ENCODE measurements at places on chromosomes 6 and 20. TPM values are rescaled to one million over a fixed set of nuclear protein-coding genes. Genes with fewer than 3 reads are reported as not detected.

RWDD2A gene
- total RNA-seq: 0.63 TPM

NEURL2 gene
- total RNA-seq: 3.7 TPM

KCNB1 gene
- 0.35 TPM for total RNA-seq

BTN1A1 gene
- not detected for total RNA-seq

CLDN20 gene
- not detected for total RNA-seq

ABHD16B gene
- not detected for total RNA-seq

TSPO2 gene
- total RNA-seq: not detected

MEP1A gene
- total RNA-seq: not detected

OR2B2 gene
- total RNA-seq: not detected

XRN2 gene
- total RNA-seq: 71.5 TPM

BNIP5 gene
- total RNA-seq: not detected

TSBP1 gene
- total RNA-seq: not detected

TRIM15 gene
- not detected for total RNA-seq

C6orf52 gene
- 0.80 TPM for total RNA-seq
